ENCODE measurements at places on chromosomes 2 and 18.

DNA sequence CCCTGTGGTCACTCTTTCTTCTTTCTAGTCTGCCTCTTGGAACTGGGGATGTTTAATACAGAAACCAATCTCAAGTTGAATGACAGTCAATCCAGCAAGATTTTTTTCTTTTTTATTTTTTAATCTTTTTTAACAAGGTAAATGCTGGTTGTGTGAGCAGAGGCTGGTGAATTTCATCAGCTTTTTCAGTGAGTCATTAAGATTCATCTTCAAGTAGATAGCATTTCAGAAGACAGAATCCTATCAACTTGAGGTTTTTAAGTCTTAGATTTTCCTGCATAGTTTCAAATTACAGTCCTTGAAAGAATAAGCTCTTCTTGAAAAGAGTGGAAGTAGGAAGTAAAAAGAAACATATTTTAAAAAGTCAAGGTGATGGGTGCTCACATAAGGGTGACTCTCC lies 12.4 kb downstream of the SLC8A1 start:
- no peak for DNase-seq

DNA sequence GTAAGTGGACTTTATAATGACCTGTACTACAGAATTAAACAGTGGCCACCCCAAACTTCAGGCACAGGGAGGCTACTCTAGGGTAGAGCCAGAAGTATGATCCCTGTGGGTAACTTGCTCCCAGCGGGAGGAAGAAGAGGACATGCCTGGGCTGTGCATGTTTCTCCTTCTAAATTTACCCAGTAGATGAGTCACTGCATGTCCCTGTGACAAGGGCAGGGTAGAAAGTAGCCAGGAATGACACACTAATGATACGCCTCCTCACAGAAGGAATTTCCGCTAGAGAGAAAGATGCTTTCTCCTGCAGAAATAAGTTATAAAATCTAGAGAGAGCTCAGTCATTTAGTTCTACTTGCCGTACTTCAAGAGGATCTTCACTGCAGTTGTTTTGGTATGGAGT lies 7.5 kb downstream of the ACYP2 start:
- no peak for DNase-seq

DNA sequence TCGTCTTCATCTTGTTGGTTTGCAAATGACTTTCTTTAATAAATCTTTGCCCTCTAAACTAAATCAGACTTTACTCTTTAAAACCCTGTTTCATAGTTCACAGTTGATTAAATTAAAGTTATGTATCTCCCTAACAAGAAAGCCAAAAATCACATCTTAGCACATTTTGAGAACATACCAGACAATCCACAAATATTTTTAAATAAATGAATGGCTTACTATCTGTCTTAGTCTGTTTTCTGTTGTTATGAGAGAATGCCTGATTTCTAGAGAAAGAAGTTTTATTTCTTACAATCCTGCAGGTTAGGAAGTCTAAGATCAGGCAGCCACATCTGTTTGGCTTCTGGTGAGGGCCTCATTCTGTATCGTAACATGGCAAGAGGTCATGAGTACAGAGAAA lies 1090.2 kb upstream of the PIK3C3 start:
- DNase-seq, result no peak

DNA sequence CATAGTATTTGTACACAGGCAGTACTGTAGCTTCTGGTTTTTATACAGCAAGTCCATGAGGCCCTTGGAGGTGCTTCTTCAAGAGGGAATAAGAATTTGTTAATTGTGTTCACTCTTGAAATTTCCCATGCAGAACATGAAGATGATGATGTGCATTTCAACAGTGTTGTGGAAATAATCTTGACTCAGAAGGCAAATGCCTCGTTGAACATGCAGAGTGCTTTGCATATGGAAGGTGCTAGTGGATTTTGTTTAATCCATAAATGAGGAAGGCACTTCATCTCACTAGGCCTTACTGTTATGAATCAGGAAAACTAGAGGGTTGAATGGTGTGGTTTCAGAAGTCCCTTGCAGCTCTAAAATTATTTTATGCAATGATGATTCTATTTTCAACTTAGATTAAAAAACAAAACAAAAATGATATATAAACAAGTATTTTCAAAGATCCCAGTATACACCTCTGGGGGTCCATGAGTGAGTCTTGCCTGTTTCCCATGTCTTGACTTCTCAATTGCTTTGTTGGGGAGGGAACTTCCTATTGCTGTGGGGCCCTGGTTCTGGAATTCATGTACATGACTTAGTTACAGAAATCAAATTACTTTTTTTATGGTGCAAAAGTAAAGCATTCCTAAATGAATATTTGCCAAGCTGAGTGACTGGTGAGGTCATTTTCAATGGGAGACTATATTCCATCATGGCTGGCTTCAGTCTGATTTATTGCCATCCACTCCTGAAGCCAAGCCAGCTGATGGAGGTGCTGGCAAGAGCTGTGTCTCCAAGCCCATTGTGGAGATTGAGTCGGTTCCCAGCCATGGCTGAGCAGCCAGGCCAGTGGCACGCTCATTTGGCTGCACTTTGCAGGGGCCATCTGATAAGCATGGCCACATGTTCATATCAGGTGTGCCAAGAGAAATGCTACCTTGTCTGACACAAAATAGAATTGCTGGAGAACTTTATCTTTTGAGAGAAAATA lies 56.5 kb downstream of the MGAT5 start:
- peak; percentile 62 for DNase-seq

GRCh38 chr2:159090514-159091201 lies 122.2 kb downstream of the TANC1 start:
- no peak for DNase-seq

GRCh38 chr2:64157792-64158191 lies 13.6 kb upstream of the PELI1 start:
- no peak for DNase-seq

- DNase-seq, result no peak
Observed at GRCh38 chr2:210169516-210170195, 1.6 kb downstream of the KANSL1L start.

GRCh38 chr18:49052891-49053644 lies 102.3 kb upstream of the SMAD7 start:
- no peak for DNase-seq

GRCh38 chr2:27373567-27373966 lies 3.2 kb downstream of the SNX17 start:
- DNase-seq, result no peak

- DNase-seq, result no peak
Observed at GRCh38 chr2:104473546-104473945, 380.4 kb upstream of the POU3F3 start.

DNA sequence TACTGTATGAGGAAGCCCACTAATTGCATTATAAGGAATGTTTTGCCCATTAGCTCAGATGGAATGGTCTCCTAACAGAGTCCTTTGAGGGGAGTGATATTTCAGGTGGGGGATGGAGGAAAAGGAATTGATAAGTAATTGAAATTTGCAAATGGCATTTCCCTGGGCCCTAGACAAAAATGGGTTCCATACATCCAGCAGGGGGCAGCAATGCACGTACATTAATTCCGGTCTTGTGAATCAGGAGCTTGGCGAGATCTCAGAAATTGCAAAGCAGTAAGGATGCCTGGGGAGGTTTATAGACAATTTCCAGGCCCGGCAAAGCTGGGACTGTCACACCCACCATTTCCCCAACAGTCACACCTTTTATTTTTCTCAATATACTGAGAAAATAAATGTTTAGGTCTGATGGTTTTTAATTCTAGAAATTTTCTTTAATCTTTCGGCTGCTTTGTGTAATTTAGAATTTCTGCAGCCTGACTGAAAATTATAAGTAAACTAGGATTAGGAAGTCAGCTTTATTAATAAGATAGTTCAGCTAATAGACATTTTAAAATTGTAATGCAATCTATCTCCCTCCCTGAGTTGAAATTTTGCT lies 122.8 kb downstream of the LYPD1 start:
- DNase-seq, result no peak

DNA sequence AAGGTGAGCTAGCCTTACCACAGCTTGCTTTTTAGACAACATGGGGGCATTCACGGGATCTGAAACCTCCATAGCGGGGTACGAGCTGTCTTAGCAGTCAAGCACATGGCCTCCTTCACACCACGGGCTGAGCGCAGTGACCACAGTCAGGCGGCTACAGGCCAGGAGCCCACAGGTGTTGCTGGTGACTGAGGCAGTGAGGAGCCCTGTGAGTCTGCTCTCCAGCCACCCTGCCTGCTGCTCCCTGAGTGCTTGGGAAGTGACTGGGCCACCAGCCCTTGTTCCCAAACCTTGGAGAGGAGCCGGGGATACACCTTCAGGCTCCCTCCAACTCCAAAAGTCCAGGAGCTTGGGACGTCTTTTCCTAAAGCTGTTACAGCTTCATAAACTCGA lies 418.1 kb upstream of the MYT1L start:
- DNase-seq, result no peak

GRCh38 chr2:14256890-14257289 lies 375.6 kb upstream of the LRATD1 start:
- DNase-seq, result no peak

DNA sequence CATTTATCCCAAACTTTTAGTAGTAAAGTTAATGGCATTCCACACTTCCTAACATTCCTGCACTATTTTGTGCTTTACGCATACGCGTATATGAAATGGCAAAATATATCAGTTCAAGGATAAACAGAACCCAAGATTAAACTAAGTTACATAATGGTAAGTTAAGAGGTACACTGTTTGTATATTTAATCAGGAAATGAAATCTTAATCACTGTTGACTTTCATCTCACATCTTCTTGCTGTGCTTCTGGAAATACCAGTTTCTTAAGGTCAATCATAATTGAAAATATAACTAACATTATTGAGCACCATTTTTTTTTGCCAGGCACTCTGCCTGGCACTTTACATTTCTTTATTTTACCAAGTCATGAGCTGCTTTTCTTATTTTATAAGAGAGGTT lies 565.2 kb downstream of the LRP1B start:
- no peak for DNase-seq

DNA sequence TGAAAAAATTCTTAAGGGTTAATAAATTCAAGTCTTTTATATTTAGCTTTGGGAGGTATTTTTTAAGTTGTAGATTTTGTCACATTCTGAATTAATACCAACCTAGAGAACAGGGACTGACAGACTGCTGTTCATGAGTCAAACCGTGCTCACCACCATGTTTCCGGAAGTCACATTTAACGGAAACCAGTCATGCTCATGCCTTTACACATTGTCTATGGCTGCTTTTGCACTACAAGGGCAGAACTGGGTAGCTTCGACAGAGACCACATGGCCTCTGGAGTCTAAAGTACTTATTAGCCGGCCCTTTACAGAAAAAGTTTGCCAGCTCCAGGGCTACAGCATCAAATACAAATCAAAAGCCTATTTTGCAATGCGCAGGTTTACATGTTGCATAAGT lies 33.3 kb downstream of the LONRF2 start:
- DNase-seq, result no peak

GRCh38 chr2:13009027-13009642 lies 292.4 kb downstream of the TRIB2 start:
- no peak for DNase-seq

GRCh38 chr18:77046994-77047393 lies 85.6 kb downstream of the MBP start:
- no peak for DNase-seq

DNA sequence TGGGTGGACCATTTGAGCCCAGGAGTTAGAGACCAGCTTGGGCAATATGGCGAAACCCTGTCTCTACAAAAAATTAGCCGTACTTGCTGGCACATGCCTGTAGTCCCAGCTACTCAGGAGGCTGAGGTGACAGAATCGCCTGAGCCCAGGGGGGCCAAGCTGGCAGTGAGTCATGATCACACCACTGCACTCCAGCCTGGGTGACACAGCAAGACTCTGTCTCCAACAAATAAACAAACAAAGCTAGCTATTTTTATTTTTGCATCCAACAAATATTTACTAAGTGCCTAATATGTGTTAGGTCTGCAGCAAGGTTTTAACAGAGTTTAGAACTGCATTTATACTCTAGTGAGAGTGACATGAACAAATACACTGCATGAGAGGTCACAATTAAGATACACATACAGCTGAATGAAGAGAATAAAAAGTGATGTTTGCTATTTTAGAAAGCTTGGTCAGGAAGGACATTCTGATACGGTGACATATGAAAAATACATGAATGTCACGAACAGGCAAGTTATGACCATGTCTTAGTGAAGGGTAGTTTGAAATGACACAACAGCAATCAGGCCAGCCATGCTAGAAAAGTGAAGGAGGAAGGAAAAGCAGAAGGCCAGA lies 83.2 kb upstream of the FRZB start:
- DNase-seq, result no peak

DNA sequence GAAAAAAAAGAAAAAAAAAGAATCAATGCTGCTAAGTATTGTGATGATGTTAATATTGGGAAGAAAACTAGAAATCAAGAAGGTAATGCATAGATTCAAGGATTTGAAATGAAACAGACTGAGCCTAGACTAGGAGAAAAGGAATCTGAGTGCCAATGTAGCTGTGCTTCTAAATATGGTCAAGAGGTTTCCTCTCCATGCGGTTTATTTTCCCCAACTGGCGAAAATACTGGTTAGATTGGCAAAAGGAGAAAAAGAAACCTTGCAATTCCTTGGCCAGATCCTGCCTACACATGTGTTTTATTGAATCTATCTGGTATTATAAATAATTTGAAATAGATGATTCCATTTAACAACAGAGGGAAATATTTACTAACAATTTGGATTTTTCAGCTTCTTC lies 5.7 kb downstream of the SCN3A start:
- no peak for DNase-seq

GRCh38 chr2:158726911-158727592 lies 68.1 kb upstream of the DAPL1 start:
- DNase-seq, result no peak
